ENCODE measurements at places on chromosomes 7 and 10. TPM values are rescaled to one million over a fixed set of nuclear protein-coding genes. Genes with fewer than 3 reads are reported as not detected.
A peak's percentile ranks its signal among the peaks of the same experiment; 100 is the strongest.

DNA sequence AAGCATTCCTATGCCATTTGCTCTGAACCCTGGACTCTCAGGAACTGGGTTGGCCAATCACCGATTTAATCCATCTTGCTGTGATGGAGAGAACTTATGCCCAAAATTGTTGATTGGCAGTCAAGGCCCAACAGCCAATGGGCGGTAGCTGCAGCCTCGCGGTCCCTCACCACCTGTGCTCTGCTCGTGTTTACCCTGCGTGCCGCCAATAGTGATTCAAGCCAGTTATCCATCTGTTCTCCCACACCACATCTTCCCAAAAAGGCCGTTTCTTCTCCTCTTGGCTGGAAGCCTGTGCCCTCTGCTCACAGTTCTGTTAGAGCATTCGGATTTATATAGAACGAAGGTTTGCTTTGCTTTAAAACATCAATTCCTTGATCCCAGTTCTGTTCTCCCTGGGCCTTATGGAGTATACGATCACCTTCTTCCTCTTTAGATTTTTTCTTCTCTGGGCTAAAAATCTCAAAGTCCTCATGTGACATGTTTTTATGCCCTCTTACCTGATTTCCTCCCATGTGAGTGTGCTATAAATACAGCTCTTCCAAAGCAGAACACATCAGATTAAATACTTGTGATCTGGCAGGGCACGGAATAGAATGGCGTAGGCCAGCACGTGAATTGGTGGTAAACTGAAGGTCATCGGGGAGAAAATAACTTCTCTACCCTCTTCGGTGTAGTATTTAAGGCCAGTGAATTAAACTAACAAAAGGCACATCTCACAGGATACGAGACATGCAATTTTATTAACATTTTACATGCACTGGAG, 212.8 kb downstream of the NSUN6 start:
- no peak for DNase-seq

GRCh38 chr10:92405419-92405924, 114.5 kb downstream of the MARCHF5 start:
- no peak for DNase-seq

GRCh38 chr7:107471292-107472070, 1.6 kb downstream of the GPR22 start:
- DNase-seq = no peak

DNA sequence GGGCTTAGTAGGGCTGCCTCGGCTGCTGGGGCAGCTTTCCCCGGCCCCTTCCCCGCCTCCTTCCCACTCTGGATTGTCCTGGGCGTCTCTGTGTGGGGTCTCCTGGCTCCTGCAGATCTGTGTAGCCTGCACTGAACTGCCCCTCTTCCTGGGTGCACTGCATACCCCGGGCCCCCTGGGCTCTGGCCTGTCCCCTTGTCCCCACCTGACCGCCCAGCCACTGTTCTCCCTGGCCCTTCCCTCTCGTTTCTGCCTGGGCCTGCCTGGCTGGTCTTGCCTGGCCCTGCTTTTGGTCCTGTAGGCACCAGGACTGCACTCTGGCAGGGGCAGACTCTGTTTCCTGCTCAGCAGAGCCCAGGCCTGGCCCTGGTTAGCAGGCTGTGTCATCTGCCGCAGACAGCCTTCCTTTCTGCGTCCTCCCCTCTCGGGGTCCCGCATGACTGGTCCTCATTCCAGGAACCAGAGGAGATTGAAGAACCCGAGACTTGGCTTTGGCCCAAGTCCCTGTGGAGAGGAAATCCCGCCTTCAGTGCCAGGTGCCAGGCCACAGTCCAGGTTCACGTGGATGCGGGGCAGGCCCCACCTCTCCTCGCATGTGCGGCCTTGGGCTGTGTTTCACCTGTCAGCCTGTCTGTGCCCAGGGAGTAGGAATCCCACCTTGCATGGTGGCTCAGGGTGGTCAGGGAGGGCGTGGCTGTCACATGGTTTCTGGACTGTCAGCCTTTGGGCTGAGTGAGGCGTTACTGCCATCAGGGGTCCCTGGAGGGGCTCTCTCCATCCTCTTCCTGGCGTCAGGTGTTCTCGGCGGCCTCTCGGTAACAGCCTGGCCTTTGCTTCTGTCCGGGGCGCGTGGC, 9.2 kb downstream of the INPP5A start:
- DNase-seq = no peak

DNA sequence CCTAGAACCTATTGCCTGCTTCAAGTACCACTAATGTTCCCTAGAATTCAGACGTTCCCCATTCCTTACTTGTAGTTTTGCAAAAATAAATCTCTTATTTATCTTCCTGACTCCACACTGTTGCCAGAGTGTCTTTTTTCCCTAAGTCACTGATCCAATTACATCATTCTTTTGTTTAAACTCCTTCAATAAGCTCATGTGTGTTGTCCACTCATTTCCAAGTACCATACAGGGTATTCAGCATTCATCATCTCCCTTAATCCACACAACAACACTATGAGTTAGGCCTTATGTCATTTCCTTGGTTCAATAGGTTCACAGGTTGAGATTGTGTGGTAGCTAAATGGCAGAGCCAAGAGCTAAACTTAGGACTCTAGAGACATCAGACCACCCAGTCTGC, 119.9 kb upstream of the RHOBTB1 start:
- DNase-seq = peak; percentile 49

- DNase-seq = peak; percentile 78
Observed at GRCh38 chr10:61097026-61097425, 153.0 kb upstream of the RHOBTB1 start.

DNA sequence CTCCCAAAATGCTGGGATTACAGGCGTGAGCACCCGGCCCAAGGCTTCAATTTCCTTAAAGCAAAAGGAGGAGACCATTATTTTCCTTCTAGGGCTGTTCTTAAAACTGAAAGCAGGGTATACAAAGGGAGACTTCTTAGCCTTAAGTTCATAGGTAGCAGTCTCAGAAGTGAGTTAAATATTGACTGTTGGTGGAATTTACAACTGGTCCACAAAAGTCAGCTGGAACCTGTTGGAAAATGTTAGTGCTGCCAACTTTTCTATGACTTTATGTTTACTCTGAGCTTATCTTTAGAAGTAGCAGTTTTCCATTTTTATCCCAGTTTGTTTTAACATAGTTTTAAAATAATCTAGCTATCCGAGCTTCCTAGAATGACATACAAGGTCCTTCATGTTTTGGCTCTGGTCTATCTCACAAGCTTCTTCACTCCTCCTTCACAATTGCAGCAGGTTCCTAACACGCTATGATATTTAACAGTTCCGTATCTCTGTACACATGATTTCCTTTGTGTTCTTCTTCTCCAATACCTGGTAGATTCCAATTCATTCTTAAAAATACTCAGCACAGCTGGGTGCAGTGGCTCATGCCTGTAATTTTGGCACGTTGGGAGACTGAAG, 3.3 kb downstream of the SLC26A3 start:
- no peak for DNase-seq

Gene TRIM74
- total RNA-seq = 0.91 TPM

- no peak for DNase-seq
Observed at GRCh38 chr10:33074443-33074842, 116.4 kb upstream of the ITGB1 start.
